LNCaP clone FGC (cell line): ENCODE measurements at places on chromosomes 6 and 20.

DNA sequence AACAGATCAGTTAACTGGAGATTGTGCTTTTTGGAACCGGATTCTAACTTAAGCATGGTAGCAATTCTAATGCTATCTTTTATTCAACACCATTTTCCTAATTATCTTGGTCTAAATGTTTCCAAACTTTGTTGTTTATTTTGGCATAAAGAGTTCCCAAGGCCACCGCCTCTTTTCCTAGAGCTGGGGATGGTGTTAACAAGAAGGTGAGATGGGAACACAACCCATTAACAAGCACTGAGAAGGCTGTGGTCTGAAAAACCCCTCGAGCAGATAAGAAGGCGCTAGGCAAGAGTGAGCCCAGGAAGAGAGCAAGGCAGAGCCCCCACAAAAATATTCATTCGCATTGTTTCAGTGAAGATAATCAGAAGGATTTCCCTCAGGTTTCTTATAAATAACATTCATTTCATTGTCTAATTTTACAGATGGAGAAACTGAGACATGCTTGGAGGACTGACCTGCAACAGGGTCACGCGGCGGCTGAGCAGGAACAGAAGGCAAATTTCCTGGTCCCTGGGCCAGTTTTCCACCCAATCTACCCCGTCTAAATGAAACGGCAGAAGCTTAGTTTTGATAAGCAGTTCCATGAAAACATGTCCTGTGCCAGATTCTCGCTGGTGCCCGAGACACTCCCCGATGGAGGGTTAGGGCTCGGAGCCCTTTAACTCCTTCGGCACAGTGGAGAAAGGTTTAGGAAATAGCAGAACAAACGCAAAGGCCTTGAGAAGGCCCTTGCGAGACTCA is 155.6 kb downstream of the FOXC1 start:
- DNase-seq: no peak

DNA sequence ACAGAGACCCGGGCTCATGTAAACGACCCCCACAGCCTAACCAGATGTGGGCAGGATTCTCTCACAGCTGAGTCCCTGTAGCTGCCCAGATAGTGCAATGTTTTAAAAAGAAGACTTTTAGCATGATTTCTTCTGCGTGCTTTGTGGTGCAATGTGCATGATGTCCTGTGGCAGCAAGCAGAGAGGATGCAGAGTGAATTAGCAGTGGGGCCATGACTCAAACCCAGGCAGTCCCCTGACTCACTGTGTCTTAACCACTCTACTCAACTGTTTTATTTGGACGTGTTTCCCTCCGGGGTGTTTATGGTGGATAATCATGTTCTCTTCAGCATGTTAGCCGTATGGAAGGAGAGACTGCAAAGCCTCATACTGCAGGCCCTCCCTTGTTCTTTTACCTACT is 247.9 kb downstream of the SLC24A3 start:
- no peak for DNase-seq

DNA sequence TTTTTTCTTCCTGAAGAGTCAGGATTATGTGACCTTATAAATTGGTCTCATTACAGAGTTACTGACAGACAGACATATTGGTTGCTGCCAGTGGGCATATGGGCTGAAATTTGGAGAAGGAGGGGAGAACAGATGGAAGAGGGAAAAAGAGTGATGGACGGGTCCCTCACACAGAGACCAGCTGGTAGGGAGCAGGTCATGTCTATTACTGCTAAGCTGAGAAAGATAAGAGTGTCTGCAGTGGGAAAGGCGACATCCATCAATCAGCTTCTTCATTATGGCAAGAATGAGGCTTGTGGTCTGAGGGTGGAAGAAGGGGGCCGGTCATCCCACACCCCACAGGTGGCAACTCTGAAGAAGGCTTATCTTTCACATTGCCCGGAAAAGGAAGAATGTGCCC is 353.8 kb upstream of the RSPO3 start:
- DNase-seq: no peak

GRCh38 chr6:25652007-25652515 is at the start of gene SCGN:
SCGN (plus strand) TSS chr6:25652215; CDS start chr6:25652404, 189 bp downstream.
- DNase-seq: peak; percentile 54

GRCh38 chr6:67560068-67560467 is 1075.0 kb upstream of the ADGRB3 start:
- no peak for DNase-seq

DNA sequence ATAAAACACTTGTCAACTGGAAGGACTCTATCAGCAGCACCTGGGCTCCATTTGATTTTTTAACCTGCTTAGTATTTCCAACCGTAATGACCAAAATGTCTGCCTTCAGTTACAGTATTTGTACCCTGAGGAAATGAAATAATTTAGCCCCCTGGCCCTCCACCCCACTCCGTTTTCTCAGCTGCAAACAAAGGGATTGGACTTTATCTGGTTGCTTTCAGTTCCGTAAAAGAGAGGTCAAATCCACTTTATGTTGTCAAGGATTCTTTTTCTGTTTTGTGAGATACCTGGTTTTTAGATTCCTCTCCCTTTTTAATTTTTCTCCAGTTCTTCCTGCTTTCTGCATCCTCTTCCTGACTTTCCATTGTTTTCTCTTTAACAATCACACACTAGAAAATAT is 64.4 kb upstream of the BMP2 start:
- no peak for DNase-seq

- DNase-seq: no peak
Observed at GRCh38 chr6:3231247-3232016, 4.0 kb upstream of the TUBB2B start.

GRCh38 chr20:51695574-51696303 is 72.5 kb downstream of the ATP9A start:
- DNase-seq: no peak

DNA sequence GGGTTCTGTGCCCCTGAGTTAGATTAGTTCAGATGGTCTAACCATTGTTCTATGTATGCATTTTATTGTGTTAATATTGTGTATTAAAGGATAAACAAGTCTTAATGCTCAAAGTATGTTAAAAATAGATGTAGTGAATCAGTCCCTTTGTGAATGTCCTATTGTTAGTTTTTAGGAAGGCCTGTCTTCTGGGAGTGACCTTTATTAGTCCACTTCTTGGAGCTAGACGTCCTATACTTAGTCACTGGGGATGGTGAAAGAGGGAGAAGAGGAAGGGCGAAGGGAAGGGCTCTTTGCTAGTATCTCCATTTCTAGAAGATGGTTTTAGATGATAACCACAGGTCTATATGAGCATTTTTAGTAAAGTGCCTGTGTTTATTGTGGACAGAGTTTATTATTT is 12.3 kb upstream of the HMGN4 start:
- no peak for DNase-seq

- DNase-seq: no peak
Observed at GRCh38 chr20:325889-326644, 715 bp downstream of the SOX12 start.

DNA sequence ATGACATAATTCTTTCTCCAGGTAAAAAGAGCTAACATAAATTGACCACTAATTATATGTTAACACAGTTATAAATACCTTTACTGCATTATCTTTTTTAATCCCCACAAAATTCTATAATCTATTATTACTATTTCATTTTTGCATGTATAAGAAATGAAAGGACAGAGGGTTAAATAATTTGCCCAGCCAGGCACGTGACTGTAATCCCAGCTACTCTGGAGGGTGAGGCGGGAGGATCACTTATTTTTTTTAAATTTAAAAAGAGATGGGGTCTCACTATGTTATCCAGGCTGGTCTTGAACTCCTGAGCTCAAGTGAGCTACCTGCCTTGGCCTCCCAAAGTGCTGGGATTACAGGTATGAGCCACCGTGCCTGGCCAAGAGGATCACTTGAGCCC is 121.9 kb downstream of the SGK1 start:
- DNase-seq: no peak

DNA sequence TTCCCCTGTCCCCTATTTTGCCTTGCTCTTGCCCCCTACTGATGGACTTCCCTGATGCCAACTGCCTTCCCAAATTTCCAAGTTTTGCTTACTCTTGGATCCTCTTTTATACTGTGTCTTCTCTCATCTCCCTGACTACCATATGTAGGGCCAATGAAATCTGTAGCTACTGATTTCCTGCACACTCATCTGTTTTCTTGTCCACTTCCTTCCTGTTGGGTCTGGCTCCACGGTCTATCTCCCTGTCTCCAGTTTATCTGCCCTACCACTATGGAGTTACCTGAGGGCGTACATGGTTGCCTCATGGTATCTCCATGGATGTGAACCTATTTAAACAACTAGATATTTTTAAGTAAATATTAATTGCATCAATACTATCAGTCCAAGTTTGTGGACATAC is 140.3 kb upstream of the MCHR2 start:
- DNase-seq: no peak

GRCh38 chr6:56463443-56463842 is 179.2 kb downstream of the DST start:
- DNase-seq: no peak

DNA sequence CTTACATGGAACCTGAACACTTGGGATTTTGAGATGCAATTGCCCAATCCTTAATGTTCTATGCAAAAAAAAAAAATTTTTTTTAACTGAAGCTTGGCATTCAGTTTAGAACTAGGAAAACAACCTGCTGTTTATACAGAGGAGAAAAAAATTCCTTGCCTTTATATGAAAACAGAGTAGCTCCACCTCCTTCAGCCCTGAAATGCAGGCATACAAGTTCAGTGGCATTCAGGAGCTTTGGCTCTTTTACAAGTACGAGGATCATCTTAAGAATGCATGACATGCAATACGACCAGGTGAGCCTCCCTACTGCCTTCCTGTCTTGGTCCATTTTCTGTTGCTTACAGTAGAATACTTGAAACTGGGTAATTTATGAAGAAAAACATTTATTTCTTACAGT is 20.4 kb downstream of the PAX1 start:
- DNase-seq: peak; percentile 90

DNA sequence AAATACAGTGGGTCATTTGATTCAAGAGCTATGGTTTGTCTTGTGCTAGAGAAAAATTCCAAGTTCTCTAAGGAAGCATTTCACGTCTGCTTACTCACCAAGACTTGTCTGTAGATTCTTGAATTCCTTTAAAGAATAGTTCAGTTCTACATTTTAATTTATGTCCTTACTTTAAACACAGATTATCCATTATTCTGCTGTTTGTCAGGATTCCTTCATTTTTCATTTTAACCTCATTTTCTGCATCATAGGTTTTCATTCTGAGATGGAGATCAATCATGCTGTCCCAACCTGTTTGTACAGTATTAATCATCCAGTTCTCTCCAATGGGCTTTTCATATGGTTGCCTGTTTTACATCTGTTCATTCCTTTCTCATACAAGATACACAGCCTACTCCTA is 24.5 kb upstream of the POPDC3 start:
- no peak for DNase-seq

DNA sequence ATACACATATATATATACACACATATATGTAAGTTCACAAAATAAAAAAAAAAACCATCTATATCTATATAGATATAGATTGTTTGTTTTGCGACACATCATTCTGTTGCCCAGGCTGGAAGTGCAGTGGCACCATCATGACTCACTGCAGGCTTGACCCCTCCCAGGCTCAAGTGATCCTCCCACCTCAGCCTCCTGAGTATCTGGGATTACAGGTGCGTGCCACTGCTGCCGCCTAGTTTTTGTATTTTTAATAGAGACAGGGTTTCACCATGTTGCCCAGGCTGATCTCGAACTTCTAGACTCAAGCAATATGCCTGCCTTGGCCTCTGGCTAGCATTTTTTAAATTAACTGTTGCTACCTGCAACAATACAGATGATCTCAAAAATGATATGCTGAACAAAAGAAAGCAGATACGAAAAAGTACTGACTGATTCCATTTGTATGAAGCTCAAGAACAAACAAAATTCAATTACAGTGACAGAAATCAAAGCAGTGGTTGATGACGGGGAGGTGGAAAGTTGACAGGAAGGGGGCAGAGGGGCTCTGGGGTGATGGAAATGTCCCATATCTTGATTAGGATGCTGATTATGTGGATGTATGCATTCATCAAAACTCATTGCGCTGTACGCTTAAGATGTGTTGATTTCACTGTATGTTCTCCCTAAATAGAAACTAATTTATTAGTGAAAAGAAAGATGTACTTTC is 49.6 kb downstream of the ATXN1 start:
- no peak for DNase-seq

- DNase-seq: no peak
Observed at GRCh38 chr6:170410241-170410640, 103.7 kb downstream of the FAM120B start.

DNA sequence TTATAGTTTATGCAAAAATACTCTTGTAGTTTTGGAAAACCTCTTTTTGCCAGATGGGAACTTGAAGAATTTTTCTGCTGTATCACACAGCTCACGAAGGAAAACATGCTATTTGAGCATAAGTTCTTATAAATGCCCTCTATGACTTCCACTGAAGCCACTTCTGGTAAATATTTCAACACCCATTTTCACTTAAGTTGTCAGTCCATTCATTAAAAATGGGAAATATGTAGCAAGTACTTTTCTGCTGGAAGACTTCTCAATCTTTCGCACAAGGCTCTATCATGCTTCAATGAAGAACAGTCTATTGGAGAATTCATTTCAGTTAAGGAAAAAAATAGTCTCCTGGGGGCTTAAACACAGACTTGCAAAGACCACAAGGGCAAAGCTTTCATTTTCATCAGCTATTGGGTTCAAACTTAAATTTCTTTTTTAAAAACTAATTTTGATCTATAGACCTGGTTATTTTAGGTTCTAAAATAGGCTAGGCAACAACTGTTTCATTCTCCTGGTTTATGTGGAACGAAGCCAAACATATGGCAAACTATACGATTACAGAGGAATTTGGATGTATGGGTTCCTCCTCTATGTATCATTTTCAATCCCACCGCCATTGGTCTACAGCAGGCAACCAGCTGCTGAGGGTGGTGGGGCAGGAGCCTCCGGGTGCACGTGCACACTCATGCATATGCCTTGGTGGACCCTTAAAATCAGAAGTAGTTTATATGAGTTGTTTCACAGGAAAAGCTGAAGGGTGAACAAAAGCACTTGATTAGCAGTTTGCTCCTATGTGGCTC is 38.7 kb downstream of the LAMA4 start:
- DNase-seq: no peak

GRCh38 chr6:19536838-19537237 is 300.3 kb upstream of the ID4 start:
- no peak for DNase-seq

DNA sequence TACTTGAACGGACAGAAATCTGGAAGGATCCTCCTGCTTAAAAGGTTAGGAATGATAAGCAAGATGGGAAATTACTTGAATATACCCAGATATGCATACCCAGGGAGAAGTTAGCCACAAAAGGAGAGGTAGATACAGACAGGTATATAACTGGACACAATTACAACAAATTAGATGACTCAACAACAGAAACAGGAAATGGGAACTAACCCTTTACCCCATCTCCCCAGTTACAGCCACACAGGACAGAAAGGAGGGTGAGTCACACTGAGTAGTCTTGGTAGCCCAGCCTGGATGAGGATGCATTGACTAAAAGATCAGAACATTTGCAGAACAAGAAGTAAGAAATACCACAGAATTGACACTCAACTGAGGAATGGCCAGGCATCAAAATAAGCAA is 61.2 kb downstream of the C6orf52 start:
- no peak for DNase-seq
